ENCODE measurements at places on chromosomes 3 and 15.

- no peak for DNase-seq
These were observed 51.1 kb downstream of the RSRC1 start for GRCh38 chr3:158160958-158161357.

- no peak for DNase-seq
These were observed 7.7 kb upstream of the ACTC1 start for GRCh38 chr15:34802803-34803750.

DNA sequence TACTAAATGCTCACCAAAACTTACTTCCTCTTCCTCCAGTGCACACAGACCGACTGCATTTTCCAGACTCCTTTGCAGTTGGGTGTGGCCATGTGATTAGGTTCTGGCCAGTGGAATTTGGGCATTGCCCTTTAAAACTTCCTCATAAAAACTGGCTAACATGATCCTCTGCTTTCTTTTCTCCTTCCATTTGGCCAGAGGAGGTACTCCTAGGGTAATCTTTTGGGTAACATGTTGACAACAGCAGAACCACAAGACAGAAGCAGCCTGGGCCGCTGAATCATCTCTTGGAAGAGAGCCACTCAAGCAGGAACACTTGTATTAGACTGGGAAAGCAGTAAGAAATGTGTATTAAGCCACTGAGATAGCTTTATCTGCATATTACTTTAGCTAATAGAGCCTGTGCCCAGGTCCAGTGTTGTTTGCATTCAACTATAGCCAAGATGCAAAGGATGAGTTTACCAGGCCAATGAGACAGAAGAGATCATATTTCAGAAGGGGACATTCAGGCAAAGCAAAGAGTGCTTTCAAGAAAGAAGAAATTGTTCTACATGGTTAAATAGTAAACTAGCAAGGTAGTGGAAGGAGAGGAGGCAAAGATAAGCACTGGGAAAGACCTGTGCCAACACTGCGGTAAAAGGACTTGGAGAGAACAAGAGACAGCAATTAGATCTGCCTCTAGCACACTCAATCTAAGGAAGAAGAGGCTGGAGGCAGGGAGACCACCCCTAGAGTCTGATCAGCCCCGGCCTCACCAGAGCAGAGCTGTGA is 79.8 kb downstream of the PLCH1 start:
- DNase-seq = no peak

DNA sequence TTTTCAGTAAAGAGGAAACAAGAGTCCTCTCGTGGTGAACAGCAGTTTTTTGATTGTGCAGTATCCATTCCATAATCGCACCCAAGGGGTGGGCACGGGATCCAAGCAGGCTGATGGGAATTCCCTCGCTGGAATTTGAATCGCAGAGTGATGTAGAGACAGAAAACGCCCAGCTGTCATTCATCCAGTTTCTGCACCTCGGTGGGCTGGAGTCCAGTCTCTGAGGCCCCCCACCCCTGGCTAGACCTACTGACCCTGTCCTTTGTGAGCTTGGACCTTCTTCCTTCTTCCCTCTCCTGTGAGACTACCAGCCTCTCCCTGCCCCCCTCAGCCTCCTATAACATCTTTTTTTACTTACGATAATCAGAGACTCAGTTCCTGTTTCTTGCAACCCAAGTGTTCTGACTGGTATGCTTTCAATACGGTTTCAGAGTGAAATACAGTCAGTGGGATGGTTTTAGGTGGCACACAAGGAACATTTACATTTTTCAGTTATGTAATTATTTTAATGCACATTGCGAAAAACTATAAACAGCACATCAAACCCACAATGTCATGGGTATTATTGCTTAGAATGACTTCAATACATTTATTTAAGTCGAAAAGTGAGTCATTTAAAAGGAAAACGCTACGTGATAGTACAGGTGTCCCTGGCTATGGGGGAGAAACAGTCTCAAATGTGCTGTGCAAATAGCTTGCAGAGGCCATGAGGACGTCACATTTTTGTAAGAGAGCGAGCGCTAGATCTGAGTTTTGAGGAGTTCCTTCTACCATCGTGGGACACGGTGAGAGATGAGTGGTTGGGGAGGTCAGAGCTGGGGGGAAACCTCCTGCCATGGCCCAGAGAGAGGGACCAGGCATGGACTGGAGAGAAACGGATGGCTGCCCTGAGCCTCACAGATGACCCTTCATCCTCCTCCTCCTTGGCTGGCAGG is 37.5 kb upstream of the CHST2 start:
- no peak for DNase-seq

DNA sequence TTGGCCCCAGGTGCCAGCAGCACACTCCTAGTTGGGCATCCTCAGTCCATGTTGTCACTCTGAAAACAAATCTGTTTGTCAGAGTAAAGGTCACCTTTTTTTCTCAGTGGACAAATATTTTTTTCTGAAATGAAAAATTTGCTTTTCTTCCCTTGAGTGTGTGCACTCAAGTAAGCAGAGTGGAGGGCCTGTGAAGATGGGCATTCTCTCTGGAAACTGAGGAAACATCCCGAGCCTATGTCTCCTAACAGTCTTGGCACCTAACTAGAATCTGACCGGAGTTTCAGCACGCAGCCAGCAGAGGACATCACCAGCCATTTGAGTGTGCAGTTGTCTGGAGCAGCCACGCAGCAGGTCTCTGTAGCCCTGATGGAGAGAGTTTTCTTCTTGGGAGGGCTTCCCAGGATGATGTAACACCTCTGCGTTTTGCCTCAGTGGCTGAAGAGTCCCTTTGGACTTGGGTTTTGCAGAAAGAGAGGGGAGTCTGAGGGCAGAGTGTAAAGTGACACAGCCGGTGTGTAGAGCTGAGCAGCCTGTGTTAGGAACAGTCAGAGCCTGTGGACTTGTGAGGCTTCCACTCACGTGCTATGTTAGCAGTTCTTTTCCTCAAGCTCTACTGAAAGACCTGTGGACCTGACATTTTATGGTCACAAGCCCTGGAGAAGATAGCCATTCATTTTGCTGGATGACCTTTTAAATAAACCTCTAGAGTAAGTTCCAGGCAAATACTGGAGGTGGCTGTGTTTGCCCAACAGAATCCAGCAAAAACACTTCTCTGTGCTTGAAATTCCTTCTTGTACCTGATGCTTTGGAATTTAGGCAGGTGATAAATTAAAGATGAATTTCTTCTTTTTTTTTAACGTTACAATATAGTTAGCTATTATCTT is 51.6 kb downstream of the ABHD2 start:
- no peak for DNase-seq

- no peak for DNase-seq
These were observed 471 bp downstream of the NKIRAS1 start for GRCh38 chr3:23916152-23916885.

- DNase-seq = no peak
These were observed 140.1 kb upstream of the MRPS22 start for GRCh38 chr3:139203752-139204151.

GRCh38 chr15:78536134-78536533 is 4.1 kb upstream of the PSMA4 start:
- no peak for DNase-seq

DNA sequence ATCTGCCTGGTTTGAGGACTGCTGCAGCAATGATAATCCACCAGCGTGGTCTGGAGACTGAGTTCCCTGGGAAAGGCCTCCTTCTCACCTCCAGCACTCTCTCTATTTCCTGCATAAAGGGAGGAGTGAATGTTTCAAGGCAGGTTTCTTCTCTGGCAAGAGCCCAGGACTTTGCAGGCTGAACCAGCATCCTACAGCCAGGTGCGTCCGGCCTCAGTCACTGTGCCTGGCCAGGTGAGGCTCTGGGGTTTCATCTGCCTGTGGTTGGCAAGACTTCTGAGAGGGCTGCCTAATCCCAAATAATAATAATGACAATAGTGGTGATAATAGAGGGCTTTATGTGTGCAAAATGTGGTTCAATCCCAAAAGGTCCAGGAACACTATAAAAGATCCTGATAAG is 269.0 kb upstream of the TBC1D5 start:
- DNase-seq = no peak

GRCh38 chr15:31347067-31347975 is 20.7 kb downstream of the KLF13 start:
- DNase-seq = peak; percentile 89

DNA sequence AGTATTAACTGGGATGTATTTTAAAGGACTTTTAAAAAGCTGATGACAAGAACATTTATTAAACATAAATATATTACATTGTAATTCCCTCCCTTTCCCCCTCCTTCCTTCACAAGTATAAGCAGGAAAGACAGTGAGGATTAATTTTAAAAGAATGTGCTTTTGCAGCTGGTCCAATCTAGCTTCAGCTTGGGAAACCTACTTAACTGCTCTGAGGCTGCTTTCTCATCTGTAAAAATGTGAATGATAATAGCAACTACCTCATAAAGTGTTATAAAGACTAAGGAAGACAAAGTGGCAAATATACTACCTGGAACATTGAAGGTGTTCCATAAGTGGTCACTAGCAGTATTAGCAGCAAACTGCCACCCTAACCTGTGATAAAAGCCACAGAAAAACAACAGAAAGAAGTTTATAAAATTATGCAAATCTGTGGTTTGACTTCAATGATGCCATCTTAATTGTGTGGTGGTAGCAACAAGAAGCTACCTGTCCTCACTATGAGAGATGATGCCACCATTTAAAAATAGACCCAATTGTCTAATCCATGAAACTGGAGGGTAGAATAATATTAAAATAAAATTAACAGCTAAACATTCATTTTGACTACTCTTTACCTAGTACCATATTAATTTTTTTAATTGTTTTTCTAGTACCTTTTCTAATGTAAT is 20.0 kb downstream of the DHX36 start:
- no peak for DNase-seq

DNA sequence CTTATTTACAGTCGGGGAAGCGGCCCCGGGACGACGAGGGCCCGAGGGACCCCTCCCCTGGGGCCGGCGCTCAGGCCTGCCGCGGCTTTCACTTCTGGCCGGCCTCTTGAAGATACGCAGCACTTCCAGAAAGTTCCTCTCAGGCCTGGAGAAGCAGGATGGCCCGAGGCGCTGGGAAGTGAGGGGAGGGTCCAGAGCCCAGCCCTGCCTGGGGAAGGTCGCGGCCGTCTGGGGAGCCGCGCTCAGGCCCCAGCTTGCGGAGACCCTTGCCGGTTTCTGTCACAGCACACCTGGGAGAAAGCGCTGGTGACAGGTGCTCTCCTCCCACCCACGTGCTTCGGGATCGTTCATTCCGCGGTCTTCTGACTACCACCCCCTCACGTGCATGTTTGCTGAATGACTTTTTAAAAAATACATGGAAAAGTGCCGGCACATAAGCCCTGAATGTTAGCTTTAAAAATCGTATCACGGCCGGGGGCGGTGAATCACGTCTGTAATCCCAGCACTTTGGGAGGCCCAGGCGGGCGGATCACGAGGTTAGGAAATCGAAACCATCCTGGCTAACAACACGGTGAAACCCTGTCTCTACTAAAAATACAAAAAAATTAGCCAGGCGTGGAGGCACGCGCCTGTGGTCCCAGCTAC is 727 bp upstream of the TM2D3 start:
- peak; percentile 20 for DNase-seq

DNA sequence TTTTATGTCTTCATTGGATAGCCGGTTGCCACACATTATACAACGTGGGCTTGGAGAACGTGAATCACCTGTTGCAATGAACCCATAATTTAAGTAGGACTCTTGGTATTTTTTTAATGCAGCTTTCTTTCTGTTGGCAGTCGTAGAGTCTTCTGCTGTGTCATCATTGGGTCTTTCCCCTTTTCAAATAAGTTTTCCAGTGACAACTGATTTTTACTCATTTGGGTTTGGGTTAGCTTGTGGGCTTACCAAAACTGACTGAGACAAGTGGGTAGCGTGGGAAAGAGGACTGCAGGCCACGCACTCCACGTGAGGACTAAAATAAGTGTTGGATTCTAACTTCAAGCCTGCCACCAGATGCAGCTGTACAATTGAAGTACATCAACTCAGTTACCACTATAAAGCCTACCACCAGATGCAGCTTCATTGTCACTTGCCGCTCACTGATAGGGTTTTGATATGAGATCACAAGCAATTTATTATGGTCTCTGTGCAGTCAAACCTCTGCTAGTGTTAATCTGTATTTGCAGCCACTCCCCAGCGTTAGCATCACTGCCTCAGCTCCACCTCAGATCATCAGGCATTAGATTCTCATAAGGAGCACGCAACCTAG is 6.4 kb upstream of the CAPN7 start:
- DNase-seq = no peak

GRCh38 chr3:60645801-60646200 is 605.5 kb downstream of the FHIT start:
- DNase-seq = no peak

- no peak for DNase-seq
These were observed 80.3 kb downstream of the PEX5L start for GRCh38 chr3:179956416-179956830.

- DNase-seq = no peak
These were observed 90.4 kb downstream of the NAALADL2 start for GRCh38 chr3:174949523-174949922.

- no peak for DNase-seq
These were observed 46.5 kb upstream of the MITF start for GRCh38 chr3:69692761-69693160.

GRCh38 chr3:121748680-121749275 is 763 bp downstream of the GOLGB1 start:
- peak; percentile 46 for DNase-seq

DNA sequence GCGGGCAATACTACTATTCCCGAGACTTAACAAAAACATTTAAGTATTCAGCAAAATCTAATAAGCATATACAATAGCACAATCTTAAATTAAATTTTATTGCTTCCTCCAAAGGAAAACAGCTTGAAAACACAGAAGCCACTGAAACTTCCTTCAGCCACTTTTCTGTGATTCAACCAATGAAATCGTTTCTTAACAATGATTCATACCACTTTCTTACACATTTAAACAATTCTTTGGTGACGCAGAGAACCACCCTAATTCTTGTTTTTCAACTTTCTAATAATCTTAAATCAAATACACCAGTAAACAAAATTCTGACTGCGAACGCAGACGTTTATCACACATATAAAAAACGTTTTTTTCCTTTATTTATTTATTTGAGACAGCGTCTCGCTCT is 4.1 kb downstream of the TJP1 start:
- no peak for DNase-seq

- no peak for DNase-seq
These were observed 28.9 kb downstream of the PRTG start for GRCh38 chr15:55714064-55714463.

GRCh38 chr15:32819448-32819847 is 101.6 kb downstream of the GREM1 start:
- DNase-seq = no peak

DNA sequence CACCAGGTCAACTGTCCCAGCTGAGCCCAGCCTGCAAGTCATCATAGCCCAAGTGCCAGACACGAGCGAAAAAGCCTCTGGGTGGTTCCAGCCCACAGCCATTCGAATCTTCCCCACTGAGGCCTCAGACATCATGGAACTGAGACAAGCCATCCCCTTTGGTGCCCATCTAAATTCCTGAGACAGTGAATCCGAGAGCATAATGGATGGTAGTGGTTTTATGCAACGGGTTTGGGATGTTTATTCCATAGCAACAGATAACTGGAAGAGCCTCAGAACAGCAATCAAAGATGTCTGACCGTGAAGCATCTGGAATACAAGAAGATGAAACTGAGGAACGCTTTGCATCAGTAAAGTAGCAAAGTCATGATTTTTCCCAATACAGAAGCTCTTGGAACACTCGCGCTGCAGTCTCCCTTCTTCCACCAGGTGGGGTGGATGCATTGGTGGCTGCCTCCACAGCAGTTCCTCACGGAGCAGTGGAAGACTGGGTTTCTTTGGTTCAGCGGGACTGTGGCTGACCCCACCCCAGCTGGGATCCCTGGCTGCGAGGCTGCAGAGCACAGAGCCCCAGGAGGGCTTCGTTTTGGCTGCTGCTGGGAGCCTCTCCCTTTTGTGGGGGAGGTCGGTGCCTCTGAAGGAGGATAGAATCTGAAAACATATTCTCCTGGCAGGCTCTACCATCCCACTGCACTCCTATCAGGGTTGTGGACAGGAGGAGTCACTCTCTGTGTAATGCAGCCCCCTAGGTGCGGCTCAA is 26.4 kb upstream of the PDE8A start:
- DNase-seq = peak; percentile 16
